ENCODE measurements at places on chromosomes 12 and 14.

GRCh38 chr12:114697741-114698565 is 14.0 kb upstream of the TBX3 start:
- no peak for DNase-seq

GRCh38 chr12:32569259-32569658 is 109.8 kb upstream of the DNM1L start:
- no peak for DNase-seq

- no peak for DNase-seq
These were observed 65.8 kb downstream of the GALNT9 start for GRCh38 chr12:132263451-132264049.

DNA sequence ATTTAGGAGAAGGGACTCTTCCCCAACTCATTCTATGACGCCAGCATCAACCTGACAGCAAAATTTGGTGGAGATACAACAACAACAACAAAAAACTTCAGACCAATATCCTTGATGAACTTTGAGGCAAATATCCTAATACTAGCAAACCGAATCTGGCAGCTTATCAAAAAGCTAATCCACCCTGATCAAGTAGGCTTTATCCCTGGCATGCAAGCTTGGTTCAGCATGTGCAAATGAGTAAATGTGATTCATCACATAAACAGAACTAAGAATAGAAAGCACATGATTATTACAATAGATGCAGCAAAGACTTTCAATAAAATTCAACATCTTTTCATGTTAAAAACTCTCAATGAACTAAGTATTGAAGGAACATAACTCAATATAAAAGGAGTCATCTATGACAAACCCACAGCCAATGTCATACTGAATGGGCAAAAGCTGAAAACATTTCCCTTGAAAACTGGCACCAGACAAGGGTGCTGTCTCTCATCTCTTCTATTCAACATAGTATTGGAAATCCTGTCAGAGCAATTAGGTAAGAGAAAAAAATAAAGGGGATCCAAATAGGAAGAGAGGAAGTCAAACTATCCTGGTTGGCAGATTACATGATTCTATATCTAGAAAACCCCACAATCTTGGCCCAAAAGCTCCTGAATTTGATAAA is 233.3 kb downstream of the CCDC59 start:
- no peak for DNase-seq

- DNase-seq: no peak
These were observed 38.2 kb upstream of the FBLN5 start for GRCh38 chr14:91985521-91986255.

DNA sequence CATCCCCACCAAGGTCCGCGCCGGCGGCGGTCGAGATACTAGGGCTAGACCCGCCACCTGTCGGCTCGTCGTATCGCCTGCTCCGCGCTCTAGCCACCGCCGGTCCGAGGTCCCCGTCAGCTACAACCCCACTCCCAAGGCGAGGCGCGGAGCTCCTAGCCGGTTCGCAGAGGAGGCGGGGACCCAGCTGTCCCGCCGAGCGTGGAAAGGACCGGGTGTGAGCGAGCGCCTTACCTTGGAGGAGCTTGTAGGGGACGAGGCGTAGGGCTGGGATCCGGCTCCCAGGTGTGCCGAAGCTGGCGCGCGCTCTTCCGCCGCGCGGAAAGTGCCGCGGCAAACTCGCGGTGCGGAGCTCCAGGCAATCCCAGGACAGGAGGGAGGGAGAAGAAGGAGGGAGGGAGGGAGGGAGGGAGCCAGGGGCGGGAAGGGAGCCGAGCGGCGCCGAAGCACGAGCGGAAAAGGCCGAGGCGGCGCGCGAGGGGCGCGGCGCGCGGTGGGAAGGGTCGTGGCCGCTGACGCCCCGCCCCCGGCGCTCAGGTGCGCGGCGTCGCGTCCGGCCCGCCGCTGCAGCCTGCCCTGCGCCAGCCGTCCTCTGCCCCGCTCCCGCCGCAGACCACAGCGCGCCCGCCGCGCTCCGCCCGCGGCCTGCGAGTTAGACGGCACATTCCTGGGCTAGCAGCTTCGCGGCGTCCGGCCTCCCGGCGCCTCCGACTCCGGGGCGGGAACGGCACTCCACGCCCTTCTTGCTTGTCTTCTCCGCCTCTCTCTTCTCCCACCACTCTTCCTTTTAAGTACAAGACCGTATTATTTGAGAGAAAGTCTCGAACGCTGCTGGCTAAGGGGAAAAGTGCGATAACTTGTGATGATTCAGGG is at the start of gene PAWR:
Gene PAWR, minus strand, starts transcription at position 327 of the 873 bp plus-strand sequence. CDS start 720 bp downstream, outside the sequence.
- peak; percentile 89 for DNase-seq

GRCh38 chr12:7396418-7396817 is 47.5 kb downstream of the CD163L1 start:
- no peak for DNase-seq

Data from NCI-H345 (cell line).